ENCODE measurements at places on chromosomes 2 and 18.

DNA sequence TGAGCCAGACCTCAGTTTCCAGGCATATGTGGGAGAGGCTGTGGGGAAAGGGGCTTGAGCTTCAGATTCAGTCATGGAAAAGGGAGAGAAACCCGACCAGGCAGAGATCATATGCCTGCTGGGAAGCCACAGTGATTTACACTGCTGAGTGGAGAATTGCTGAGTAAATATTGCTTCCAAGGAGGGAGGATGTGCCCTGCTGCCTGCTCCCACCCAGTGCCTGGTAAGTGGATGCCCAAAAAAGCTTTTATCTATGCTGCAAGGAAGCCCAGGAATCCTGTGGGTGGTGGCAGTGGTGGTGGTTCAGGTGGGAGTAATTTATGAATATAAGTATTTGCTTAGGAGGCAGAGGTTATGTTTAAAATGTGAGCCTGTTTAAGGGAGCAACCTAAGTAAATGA, 39.5 kb downstream of the INO80C start:
- DNase-seq = no peak

DNA sequence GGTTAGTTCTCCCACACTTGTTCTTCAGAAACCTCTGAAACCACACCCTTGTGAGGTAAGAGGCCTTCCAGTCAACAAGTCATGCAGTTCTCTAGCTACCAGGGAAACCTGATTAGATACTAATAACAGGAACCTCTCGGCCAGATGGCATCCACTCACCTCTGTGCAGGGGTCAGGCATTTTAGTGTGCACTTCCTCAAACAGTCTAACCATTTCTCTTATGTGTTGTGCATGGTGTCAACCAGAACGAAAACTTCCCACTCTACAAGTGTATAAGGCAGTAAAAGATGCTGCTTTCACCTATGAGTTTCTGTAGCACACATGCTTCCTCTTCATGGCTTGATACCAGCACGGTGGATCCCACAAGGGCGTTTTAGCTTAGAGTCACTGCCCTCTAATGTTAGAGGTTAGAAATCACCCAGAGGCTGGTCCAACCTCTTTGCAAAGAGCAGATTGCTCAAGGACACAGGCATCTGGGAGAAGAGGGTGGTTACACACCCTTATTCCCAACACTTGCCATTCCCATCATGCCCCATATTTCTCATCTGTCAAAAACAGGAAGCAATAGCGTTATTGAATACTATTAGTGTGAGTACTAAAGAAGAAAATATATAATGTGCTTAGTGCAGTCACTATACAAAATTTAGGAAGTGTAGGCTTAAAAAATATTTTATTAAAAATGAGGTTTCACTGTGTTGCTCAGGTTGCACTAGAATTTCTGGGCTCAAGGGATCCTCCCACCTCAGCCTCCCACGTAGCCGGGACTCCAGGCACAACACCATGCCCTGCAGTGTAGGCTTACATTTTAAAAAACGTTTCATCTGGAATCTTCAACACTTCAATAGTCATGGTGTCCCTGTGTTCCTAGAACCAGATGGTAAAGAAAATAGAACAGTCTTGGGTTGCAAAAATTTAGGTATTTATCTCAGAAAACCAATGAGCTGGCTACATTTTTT, 34.5 kb upstream of the RAB31 start:
- DNase-seq = no peak

- no peak for DNase-seq
Observed at GRCh38 chr2:218405746-218406208, 6.1 kb downstream of the CTDSP1 start.

- DNase-seq = no peak
Observed at GRCh38 chr2:165428926-165429325, 40.6 kb upstream of the CSRNP3 start.

DNA sequence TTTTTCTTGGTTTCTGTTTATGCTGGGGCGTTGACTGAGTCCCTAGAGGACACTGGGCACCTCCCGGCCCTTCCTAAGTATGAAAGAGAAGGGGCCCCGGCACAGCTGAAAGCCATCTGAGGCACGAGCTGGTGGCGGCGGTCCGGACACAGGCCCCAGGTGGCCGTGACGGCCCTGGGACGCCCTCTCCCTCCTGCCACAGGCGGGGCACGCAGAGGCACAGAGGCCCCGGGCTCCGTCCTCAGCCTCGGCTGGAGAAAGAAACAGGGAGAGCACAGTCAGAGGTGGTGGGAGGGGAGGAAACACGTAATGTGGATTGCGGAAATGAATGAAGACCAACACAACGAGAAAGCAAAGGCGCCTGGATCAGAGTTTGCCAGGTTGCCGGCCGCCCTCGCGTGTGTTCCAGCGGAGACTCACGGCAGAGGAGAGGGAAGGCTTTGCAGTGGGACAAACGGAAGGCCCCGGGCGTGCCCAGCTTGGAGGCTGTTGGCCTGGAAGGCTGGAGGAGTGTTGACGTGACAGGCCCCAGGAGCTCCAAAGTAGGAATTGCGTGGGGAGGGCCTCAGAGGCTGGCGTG, 119.1 kb downstream of the PTGR3 start:
- DNase-seq = no peak

DNA sequence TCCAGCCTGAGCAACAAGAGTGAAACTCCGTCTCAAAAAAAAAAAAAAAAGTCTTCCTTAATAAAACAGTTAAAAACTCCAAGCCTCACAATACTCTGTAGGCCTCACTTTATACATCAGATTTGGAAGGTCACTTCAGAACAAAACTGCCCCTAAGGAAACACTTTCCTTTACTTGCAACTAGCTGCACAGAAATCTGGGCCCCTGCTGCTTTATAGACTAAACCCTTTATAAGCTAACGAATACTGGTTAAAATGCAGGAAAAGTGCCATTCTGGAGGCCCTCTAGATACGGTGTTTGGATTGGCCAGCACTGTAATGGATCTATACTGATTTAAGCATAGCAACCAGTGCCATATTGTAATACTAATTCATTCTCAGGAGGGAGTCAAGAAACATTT, 1.5 kb downstream of the ABHD1 start:
- no peak for DNase-seq

Data from activated gamma-delta T cell treated with Interleukin-2 at 50 U/mL for 16 hours (primary cell).